ENCODE measurements at places on chromosomes 4 and X. TPM values are rescaled to one million over a fixed set of nuclear protein-coding genes. Genes with fewer than 3 reads are reported as not detected.
A peak's percentile ranks its signal among the peaks of the same experiment; 100 is the strongest.

Gene PAGE2
- not detected for total RNA-seq

Gene GATA1
- total RNA-seq: not detected

Gene APBB2
- 33.4 TPM for total RNA-seq

Gene RGN
- 21.9 TPM for total RNA-seq

Gene ENPP6
- total RNA-seq: not detected

Gene PPEF1
- not detected for total RNA-seq

Gene SLC25A43
- total RNA-seq: 3.2 TPM

Gene TCP11X2
- total RNA-seq: not detected

Gene POU4F2
- total RNA-seq: not detected

Gene GPRASP1
- 3.9 TPM for total RNA-seq

Gene TEX11
- total RNA-seq: not detected

Gene ABLIM2
- total RNA-seq: 24.3 TPM

Gene UGT2B7
- not detected for total RNA-seq

Gene CSN1S1
- total RNA-seq: not detected

Gene HTN3
- total RNA-seq: not detected

GRCh38 chrX:153968754-153969124 is 2.9 kb downstream of the HCFC1 start:
- DNase-seq: no peak

DNA sequence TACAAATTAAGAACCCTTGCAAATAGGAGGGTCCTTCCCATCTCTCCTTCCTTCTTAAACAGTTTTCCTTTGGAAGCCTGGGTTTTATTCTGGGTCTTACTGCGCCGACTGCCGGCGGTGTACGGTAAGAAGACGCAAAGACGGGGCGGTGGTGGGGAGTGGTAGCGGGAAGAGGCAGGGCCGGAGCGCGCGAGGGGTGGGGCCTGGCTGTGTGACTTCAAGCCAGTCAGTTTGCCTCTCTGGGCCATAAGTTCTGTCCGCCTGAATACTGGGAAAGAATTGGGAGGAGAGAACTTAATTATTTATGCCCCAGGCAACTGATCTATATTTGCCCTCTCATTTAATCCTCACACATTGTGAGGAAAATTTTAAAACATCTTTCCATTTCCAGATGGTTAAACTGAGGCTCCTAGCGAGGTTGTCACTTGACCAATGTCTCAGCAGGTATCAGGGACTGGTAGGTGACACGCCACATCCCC is 726 bp upstream of the KANTR start:
- peak; percentile 80 for DNase-seq

GRCh38 chrX:75638332-75638731 is 115.5 kb upstream of the ZDHHC15 start:
- DNase-seq: no peak

- no peak for DNase-seq
These were observed 38.7 kb downstream of the AASDH start for GRCh38 chr4:56348576-56348975.

- DNase-seq: no peak
These were observed 130.4 kb downstream of the DHX15 start for GRCh38 chr4:24453951-24454350.

DNA sequence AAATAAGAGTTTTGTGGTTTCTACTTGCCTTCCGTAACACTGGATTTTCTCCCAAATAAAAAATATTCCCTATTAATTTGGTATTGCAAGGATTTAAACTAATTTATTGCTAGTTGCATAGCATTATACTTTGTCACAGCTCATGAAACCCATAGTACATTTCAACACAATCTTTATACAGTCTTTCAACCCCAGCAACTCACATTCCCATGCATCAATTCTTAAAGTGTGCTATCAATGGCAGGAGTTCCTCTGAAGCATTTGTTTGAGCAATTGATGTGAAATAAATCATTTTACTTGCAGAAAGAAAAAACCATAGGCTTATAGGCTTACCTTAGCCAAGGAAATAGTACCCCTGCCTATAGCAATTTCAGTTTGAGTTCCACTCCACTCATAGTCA is 251.9 kb downstream of the PAPSS1 start:
- no peak for DNase-seq

GRCh38 chrX:95332530-95332929 is 1352.1 kb upstream of the DIAPH2 start:
- no peak for DNase-seq

- no peak for DNase-seq
These were observed 175.0 kb downstream of the NHS start for GRCh38 chrX:17550011-17550410.

GRCh38 chrX:153573984-153574383 is 25.0 kb downstream of the CCNQ start:
- no peak for DNase-seq

DNA sequence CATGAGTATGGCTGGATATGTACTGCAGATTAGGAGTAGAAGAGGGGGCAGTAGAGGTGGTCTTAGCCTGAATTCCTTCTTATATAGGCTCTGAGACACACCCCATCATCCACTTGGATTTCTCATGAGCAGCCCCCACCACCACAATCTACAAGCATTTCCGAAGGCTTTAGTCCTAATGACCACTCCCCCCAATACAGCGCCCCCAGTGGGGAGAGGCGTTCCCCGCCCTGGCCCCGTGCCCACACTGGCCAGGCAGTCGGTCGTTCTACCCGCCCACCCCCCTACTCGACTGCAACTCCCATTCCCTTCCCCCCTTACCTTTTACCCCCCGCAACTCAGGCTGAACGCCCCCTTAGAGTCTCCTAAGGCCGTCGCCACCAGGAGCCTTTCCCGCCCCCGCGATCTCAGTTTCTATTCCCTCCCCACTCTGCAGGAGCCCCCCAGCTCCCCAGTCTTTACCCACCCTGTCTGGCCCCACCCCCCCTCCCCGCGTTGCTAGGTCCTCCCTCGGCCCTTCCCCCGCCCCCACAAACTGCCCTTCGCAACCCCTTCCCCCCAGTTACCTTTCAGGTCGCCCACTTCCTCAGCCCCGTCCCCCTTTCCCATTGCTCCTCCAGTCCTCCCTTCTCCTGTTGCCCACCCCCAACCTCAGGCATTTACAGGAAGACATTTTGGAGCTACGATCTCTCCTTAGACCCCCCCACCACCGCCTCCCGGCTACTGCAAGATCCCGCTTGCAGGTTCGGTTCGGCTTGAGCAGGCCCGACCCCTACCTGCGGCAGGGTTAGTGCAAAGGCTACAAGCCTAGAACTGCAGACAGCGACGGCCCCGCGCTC is 468 bp downstream of the ZMYM3 start:
- peak; percentile 68 for DNase-seq

DNA sequence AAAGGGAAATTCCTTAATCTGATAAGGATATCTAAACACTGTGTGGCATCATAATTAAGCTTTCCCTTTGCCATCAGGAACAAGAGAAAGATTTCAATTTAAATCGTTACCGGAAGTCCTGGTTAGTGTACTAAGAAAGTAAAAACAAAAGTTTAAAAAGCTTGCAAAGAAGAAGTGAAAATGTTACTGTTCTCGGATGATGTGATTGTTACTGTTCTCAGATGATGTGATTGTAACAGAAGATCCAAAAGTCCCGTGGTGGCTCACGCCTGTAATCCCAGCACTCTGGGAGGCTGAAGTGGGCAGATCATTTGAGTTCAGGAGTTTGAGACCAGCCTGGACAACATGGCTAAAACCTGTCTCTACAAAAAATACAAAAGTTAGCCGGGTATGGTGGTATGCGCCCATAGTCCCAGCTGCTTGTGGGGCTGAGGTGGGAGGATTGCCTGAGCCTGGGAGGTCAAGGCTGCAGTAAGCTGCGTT is 62.5 kb downstream of the RGS12 start:
- no peak for DNase-seq

DNA sequence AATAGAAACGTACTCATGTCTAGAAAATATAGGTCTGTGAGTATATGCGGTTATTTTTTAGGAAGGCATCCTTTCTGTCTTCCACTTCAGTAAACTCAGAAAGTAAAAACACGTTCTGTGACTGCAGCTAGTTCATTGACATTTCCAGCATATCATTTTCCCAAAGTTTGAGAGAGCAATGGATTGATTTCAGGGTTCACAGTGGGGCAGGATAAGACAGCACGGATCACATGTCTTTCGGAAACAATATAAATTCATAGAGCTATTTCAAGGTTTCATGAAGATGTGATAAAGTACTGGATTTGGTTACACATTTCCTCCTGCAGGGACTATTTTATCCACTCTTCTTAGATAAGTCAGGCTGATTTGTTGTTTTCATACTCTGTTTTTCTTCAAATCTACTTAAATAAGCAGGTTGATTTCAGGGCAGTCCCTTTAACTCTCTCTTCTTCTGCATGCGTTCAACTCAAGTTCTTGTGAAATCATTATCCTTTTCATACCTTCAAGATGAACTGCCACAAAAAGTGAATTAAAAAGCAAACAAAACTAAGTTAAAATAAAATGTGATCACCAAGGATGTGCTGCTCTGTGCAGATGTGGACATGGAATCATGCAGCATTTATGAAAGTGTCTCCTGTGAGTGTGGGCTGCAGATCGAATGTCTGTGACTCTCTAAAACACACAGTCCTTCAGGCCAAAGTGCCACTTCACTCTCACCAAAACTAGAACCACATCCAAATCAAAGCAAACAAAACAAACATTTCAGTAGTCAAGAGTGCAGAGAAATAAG is 187.7 kb downstream of the UNC5C start:
- no peak for DNase-seq

- DNase-seq: no peak
These were observed 249.6 kb downstream of the OPHN1 start for GRCh38 chrX:68183612-68184214.

- no peak for DNase-seq
These were observed 112.5 kb upstream of the BMP3 start for GRCh38 chr4:80918004-80918403.

GRCh38 chr4:98905839-98906238 is 23.1 kb downstream of the EIF4E start:
- no peak for DNase-seq

- DNase-seq: no peak
These were observed 65.4 kb downstream of the FGFBP1 start for GRCh38 chr4:15873117-15873516.

- DNase-seq: no peak
These were observed 43.4 kb upstream of the CCKAR start for GRCh38 chr4:26533685-26534084.

GRCh38 chr4:20960291-20960690 is 260.0 kb downstream of the PACRGL start:
- no peak for DNase-seq

- no peak for DNase-seq
These were observed 65.9 kb downstream of the AMOT start for GRCh38 chrX:112774651-112775293.

DNA sequence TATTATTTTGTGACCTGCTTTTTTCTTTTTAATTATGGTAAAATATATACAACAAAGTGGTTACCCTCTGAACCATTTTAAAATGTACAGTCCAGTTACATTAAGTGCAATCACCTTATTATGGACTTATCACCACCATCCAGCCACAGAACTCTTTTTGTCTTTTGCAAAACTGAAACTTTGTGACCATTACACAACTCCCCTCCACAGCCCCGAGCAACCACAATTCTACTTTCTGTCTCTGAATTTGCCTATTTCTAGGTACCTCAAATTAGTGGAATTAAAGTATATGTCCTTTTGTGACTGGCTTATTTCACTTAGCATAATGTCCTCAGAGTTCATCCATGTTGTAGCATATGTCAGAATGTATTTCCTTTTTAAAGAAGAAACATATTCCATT is 39.3 kb upstream of the WWC2 start:
- DNase-seq: no peak

GRCh38 chrX:15128861-15129260 is 141.0 kb downstream of the ASB9 start:
- no peak for DNase-seq

DNA sequence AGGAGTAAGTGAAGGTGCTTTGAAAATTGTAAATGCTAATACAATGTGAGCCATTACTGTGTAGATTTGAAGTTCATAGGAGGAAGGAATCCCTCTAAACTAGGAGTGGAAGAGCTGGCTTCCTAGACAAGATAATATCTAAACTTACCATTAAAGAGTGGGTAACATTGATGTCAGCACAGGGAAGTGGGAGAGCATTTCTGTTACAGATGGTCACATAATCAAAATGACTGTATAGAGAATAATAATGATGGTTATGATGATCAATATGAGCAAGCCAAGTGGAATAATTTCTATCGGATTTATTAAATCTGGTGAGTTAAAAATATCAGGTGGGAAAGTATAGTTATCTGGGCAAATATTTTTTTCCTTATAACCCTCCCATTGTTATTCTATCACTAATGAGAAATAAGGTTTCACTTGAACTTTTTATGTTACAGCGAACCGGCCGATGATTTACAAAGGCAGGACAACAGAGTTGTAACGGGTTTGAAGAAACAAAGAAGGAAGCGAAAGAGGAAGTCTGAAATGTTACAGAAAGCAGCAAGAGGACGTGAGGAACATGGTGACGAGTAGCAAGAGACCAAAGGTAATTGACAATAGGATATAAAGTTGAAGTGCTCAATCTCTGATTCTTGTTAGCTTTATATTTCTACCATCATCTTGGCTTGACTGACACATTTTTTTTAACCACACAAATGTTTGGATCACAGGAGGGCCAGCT is 43.5 kb downstream of the FMR1NB start:
- DNase-seq: no peak

DNA sequence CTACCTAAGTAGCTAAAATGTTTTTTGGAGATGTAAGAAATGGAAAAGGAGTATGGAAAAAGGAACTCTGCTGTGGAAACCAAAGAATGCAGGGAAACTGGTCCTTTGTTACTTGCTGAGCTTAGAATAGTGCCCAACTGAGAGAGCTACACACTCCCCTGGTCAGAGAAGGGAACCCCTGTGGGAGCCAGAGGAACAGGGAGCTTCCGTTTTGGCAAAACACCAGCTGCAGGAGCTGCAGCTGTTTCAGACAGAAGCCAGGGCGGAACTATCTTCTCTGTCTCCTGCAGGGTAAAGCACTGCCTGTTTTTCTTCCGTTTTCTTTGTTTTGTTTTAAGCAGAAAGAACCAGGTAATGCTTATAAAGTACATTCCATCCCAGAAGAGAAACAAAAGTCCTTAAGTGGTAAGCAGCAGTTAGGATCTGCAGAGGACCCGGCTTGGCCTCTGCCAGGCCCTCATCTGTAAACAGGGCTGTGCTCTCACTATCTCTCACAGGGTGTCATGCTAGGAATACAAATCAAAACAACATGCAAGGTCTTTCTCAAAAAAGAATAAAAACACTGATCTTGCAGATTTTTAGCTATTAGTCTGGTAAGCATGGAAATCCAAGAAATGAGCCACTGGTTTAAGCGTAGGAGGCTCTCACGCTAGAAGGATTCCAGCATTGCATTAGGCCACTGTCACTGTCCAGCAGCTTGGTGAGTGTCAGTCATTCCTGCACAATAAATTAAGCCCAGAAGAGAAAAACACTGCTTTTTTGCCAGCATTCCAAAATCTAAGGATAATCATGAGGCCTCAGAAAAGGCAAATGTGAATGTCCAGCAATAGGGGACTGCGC is 76.1 kb downstream of the CHST7 start:
- DNase-seq: peak; percentile 71

GRCh38 chr4:33334416-33334815 is 2614.2 kb downstream of the PCDH7 start:
- DNase-seq: no peak

All from heart left ventricle (tissue), 16 donors.